AML-193 (cell line): ENCODE measurements at places on chromosomes 6 and 20.
A peak's percentile ranks its signal among the peaks of the same experiment; 100 is the strongest.

GRCh38 chr20:14716351-14716801, 379.0 kb upstream of the FLRT3 start:
- DNase-seq, result no peak

- DNase-seq, result peak; percentile 75
These were observed 68.8 kb downstream of the CDC5L start for GRCh38 chr6:44456070-44456965.

DNA sequence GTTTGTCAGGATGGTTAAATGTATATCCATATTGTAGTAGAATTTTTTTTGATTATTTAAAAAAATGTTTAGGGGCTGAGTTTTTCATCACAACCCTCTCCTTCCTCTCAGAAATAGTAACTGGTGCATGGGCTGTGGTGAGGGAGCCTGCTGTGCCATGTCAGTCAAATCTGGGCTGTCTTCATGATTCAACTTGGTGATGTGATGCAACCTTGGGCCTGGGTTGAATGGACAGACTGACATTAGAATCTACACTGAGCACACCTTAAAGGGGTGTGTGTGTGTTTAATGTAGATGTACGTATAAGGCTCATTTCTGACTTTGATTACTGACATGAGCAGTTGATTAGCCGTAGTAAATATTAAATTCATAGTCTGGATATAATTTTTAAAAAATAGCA, 3.7 kb downstream of the TJAP1 start:
- no peak for DNase-seq

DNA sequence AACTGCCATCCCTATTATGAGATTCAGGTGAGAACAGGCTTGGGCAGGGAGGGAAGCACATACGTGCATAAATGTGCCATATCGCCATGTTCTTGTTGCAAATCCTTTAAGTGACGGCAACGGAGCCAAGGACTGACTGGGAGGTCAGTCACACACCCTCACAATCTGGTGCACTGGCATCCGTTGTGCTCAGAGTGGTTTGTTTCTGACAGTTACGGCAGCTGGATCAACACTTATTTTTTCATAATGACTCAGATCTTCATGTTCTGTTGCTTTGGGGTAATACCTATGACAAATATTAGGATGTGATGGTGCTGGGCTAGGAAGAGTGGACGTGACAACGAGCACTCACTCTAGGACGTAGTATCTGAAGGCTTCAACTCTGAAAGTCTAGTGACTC, 56.2 kb upstream of the PREP start:
- no peak for DNase-seq

- no peak for DNase-seq
These were observed 11.8 kb upstream of the CCN5 start for GRCh38 chr20:44703183-44703925.

DNA sequence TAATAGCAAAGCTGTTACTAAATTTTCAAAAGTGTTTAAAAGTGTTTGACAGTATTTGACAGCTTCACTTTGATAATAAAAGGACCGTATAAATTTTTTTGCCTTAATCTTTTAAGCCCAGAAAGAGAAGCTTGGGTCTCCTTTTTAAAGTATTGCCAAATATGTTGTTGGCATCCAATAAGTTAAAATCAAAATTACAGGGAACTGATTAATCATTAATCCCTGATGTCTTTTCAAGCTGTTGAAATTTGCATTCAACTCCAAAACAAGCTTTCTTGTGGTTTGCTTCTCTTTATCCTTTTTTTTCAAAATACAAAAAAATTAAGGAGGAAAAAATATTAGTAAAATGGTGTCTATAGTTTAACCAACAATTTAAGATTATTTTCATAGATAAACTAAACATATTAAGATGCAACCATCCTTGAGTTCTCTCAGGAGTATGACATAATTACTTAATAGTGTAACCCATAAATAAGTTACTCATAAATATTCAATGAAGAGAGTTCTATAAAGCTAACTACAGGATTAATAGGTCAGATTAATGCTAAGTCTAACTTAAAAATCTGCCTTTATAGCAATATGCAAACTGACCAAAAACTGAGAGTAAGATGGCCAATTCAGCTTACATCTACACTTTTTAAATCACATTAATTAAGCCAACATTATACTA, 27.0 kb upstream of the CALHM6 start:
- no peak for DNase-seq

- no peak for DNase-seq
These were observed 20.9 kb downstream of the SCAF8 start for GRCh38 chr6:154754152-154754551.

DNA sequence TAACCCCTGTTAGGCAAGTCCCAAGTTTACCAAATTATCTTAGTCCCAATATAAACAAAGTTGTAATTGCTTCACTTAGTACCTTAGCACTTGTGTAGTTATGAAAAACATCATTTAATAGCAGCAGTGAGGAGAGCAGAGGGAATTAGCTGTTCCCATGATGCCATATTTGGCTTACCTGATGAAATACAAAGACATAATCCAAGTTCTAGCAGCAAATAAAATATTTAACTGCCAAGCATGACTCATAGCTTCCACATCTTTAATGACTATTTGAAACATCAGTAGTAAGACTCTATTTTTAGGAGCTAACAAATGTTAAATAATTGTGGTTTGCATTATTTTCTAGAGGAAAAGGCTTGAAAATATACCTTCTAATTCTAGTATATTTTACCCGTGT, 94.0 kb upstream of the MCHR2 start:
- no peak for DNase-seq

GRCh38 chr6:16295060-16295459, 56.7 kb downstream of the GMPR start:
- DNase-seq, result no peak

GRCh38 chr6:83546636-83547035, 34.3 kb downstream of the PRSS35 start:
- no peak for DNase-seq

DNA sequence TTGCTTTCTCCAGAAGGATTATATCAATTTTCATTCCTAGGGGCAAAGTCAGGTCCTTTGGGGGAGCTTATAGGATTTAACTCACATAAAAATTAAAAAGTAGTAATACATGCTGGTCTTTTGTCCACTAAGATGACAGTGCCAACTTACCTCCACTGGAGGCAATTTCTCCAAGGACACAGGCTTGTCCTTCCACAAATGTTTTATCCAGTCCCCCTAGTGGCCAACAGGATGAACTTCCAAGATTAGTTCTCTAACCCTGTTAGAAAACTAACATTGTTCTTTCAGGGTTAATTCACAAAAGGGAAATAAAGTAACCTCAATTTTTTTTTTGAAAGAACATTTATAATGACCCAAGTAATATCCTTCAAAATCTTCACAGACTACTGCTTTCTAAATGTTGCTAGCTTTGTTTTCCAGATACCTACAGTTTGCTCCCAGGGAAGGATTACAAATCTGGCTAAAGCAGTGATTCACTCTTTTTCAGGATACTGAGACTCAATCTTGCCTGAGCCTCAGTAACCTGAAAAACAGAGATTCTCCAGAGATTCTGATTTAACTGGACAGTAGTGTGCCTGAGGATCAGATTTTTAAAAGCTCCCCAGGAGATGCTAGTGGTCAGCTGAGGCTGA, 31.7 kb upstream of the UBR2 start:
- peak; percentile 90 for DNase-seq

- DNase-seq, result no peak
These were observed 10.3 kb downstream of the TOP1 start for GRCh38 chr20:41038878-41039404.

- DNase-seq, result no peak
These were observed 91.2 kb downstream of the JARID2 start for GRCh38 chr6:15336900-15337560.

GRCh38 chr6:46138281-46138680, 8.5 kb downstream of the ENPP4 start:
- no peak for DNase-seq

DNA sequence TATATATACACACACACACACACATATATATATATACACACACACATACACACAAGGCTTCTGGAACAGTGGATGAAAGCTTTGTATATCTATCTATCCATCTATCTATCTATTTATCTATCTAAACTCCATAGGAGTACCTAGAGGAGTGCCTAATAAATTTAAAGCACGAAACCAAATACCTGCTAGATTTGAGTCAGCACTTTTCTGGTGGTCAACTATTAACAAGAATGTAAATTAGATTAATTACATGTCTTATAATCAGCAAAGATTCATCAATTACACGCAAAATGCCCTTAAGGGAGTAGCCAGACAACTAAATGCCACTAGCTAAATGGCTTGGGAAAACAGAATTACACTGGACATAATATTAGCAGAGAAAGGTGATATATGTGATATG, 26.6 kb downstream of the HLA-A start:
- no peak for DNase-seq

GRCh38 chr20:33673114-33673409, 1.2 kb downstream of the NECAB3 start:
- no peak for DNase-seq

DNA sequence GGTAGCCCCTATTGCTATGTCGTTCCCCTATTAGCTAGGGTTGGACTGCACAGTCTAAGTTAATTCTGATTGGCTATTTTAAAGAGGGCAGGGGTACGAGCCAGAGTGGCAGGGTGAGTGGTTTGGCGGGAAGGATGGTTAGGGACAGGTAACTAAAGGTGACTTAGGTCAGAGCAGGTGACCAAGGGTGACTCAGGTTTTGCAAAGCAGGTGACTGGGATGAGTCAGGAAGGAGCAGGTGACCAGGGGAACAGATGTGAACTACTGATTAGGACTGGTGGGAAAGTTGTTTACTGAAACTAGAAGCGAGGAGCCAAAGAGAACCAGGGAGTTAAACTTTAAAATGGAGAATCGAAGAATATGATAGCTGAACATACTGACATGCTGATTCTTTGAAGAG, 295.2 kb downstream of the GJA1 start:
- no peak for DNase-seq

- no peak for DNase-seq
These were observed 44.2 kb upstream of the TIAM2 start for GRCh38 chr6:154950979-154951344.

GRCh38 chr6:31620586-31621319, at the start of gene PRRC2A:
PRRC2A (plus strand) TSS chr6:31620715; CDS start chr6:31622790, 2,075 bp downstream.
- DNase-seq, result peak; percentile 65

- DNase-seq, result no peak
These were observed 45.6 kb downstream of the EDN1 start for GRCh38 chr6:12335717-12336116.

DNA sequence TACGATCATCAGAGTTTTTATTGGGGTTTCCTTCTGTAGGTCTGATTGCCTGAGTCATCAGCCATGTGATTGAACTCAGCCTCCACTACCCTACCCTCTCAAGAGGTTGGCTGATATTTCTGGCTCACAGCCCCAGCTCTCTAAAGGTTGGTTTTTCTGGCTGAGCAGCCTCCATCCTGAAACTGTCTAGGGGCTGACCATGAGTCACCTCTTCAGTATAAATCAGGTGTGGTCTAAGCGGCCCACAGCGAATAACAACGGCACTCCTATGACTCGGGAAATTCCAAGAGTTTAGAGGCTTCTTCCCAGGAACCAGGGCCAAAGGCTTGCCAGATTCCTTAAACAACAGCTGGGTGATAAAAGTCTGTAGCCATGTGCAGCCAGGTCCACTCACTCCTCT, 115.5 kb downstream of the SOD2 start:
- DNase-seq, result no peak

- DNase-seq, result no peak
These were observed 120.1 kb upstream of the HDDC2 start for GRCh38 chr6:125421836-125422235.

GRCh38 chr6:90083891-90084290, 189.6 kb downstream of the GJA10 start:
- DNase-seq, result peak; percentile 50

DNA sequence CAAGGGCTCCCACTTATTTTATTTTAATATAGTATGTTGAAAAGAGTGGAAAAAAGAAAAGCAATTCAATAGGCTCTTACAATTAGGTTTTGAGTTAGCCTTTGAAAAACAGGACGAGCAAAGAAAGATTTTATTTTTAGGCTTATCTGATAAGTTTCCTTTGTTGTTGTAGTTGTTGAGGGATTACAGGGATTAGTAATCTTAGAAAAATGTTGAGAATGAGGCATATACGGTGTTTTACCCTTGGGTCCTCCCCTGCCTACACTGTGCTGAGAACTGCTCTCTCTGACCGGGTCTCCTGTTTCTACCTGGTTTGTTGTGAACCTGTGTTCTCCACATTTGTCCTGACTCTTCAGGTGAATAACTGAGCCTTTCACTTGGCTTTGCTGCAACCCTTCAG, 16.7 kb downstream of the TRAPPC3L start:
- no peak for DNase-seq

GRCh38 chr6:20061952-20062351, 150.3 kb downstream of the MBOAT1 start:
- no peak for DNase-seq

- DNase-seq, result peak; percentile 43
These were observed 1.1 kb upstream of the LSM14B start for GRCh38 chr20:62120990-62121775.

- DNase-seq, result no peak
These were observed 145.4 kb upstream of the TSHZ2 start for GRCh38 chr20:52826722-52827121.

DNA sequence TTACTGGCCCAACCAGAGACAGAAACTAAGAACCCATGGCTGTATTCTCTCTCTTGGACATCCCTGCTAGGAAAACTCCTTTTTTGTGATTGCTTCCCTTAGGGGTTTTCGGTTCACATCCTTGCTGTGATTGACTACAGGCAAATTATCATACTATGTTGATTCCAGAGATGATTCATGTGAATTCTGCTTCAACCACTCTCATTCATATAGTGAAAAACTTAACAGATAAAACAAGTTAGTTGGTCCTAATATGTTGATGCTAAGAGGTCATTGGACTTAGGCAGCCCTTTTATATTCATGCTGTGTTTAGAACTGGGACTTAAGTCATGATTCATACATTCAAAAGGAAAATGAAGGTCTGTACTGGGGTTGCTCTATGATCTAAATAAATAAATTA, 76.9 kb upstream of the CCN2 start:
- no peak for DNase-seq

GRCh38 chr6:30744054-30744805, at the start of gene IER3:
IER3 (minus strand) TSS chr6:30744547; CDS start chr6:30744518, 29 bp downstream.
- peak; percentile 45 for DNase-seq

DNA sequence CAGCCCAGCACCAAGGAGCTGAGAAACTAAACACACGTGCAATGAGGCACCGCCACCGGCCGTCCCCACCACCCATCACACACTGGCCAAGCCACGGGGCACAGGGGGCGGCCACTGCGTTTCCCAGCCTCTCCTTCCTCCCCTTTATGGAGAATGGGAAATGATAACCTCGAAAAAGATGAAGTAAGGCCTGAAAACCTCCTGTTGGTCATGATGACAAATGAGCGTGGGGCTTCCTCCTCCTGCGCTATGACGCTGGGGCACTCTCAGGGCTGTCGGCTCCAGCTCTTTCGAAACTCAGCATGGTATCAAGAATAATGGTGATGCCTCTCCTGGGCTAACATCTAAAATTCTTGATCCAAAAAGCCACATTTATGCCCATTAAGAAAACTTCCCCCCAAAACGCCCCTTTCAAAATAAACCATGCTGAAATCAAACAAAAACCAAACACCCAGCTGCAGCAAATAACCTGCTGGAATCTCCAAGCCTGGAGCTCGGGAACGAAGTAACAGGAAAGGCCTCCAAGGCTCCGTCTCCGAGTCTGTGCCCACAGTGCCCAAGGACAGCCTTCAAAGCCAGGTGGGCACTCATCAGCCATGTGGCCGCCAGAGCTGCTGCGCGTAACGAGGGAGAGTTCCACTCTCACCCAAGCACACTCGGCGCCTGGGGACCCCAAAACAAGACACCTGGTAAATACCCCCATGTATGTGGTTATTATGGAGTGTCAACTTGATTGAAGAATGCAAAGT, 50.0 kb downstream of the TAF4 start:
- DNase-seq, result no peak

GRCh38 chr6:49054311-49054710, 408.7 kb downstream of the MMUT start:
- no peak for DNase-seq
